ENCODE measurements at places on chromosomes 5 and 9.

- DNase-seq: no peak
These were observed 138.1 kb downstream of the BAAT start for GRCh38 chr9:101246691-101247090.

DNA sequence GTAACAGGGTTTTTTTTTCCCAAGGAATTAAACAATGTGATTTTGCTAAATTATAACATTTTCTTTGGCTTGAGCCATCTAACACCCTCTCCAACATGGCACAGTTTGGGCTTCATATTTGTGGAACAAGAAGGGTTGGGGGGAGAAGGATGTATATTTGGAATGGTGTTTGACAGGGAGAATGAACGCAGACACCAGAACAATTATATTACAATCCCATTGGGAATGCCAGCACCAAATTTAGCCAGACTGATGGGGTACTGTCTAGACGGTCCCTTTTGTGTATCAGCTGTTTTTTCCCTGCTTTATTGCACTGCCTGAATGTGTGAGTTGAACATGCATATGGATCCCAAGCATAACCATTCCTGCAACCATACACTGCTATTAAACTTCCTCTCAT is 130.9 kb upstream of the TMEM161B start:
- no peak for DNase-seq

DNA sequence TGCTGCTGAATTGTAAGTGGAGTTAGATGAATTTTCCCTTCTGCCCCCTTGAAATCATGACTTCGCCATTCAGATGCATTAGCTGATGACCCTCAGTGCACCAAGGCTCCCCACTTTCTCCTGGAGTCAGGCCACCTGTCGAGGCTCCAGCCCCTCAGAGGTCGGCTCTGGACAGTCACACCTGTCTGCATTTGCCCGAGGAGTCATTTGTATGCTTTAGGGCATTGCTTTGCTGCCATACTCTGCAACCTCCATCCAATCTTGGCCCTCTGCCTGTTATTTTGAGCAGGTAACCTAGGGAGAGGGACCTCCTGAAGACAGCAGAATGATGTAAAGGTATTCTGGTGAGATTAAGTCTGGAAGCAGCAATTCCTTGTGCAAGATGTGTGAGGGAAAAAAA is 144.8 kb downstream of the MACROH2A1 start:
- no peak for DNase-seq

- no peak for DNase-seq
These were observed 283.9 kb upstream of the TNC start for GRCh38 chr9:115401756-115402327.

- DNase-seq: no peak
These were observed 124.8 kb downstream of the HSD17B3 start for GRCh38 chr9:96177005-96177718.

GRCh38 chr9:2216591-2216990 is 201.4 kb downstream of the SMARCA2 start:
- DNase-seq: no peak

- no peak for DNase-seq
These were observed 15.9 kb downstream of the P4HA2 start for GRCh38 chr5:132211787-132212186.

DNA sequence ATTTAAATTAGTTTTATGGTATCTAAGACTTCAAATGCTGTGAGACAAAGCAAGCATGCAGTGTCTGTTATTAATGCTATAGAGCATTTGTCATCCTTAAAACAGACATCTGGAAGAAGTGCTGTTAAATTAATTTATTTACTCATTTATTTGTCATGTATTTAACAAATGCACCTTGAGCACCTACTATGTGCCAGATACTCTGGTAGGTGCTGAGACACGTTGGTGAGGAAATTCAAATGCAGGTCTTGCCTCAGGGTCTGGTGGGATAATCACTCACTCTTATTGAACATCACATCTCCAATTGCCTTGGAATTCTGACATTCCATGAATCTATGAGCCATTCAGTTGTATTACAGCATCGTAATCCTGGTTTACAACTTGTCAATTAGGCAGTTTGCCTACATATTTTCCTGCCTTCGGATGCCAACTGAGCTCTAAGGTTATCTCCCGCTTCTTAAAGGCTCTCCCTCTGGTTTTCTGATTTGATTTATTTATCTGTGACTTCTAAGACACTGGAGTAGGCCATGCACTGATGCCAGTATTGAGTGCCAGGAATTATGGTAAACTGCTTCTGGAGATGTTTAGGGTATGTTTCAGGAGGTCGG is 56.0 kb upstream of the RPS23 start:
- DNase-seq: no peak

DNA sequence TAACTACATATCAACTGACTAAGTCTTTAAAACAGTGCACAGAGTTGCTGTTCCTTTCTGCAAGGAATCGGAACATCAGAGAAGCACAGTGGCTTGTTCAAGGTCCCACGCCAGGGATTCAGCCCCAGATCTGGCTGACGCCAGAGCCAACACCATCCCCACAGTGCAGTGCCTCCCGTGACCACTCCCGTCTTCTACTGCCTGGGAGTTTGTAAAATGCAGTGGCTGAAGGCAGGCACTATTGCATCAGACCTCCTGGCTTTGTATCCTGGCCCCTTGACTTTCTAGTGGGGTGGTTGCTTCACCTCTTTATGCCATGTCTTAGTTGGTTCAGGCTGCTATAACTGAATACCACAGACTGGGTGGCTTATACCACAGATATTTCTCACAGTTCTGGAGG is 131.0 kb downstream of the NSG2 start:
- DNase-seq: no peak

DNA sequence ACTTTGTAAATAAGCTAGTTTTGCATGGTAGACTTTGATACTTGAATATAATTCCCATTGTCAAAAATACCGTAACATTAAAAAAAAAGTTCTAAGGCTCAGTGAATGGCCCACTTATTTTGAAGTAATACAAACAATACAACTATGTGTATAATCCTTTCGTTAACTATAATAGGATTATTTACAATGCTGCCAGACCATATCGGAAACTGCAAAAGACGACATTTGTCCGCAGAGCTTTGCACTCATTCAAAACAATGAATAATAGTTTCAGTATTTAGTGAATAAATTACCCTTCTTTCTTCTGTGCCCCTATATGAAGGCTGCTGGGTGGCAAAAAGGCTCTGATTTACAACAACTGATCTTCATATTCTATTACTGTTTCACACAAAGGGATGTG is 121.8 kb downstream of the DROSHA start:
- DNase-seq: no peak

- no peak for DNase-seq
These were observed 66.2 kb downstream of the MPDZ start for GRCh38 chr9:13213337-13213736.

DNA sequence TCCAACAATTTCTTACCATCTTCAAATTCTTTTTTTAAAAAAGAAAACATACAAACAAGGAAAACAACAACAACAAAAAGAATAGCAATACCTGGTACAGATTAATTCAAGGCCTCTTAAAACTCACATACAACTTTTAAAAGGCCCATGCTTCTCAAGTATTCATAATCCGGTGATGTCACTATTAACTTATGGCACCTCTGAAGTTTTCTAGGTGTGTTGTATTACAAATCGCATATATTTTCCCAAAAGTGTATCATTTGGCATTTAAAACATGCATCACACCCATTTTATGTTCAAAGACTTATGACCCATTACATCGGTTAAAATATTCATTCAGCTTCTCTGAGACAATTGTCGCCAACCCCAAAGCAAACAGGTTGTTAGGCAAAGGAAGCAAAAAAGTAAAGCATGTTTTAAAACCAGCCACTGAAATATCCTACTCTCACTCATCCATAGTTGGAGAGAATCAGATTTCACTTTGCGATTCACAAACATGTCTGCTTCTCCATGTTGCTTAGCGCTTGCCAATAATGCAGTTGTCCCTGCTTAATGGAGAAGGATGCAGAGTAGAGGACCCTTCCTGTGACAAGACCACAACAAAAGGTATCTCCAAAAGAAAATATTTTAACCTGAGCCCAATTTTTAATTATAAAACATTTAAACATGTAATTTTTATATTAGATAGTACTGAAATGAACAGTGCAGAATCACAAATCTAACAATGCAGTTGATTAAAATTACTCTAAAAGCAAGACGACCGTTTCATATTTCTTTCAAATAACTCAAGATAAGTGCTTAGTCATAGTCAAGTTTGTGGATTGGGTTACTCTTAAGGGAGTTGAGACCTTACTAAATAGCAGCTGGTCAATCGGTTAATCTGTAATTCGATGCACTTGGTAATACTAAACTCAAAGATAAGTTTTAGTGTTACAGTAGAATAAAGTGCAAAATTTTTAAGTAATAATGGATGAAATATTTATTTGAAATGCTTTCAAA is 1.6 kb downstream of the SKP1 start:
- DNase-seq: no peak

DNA sequence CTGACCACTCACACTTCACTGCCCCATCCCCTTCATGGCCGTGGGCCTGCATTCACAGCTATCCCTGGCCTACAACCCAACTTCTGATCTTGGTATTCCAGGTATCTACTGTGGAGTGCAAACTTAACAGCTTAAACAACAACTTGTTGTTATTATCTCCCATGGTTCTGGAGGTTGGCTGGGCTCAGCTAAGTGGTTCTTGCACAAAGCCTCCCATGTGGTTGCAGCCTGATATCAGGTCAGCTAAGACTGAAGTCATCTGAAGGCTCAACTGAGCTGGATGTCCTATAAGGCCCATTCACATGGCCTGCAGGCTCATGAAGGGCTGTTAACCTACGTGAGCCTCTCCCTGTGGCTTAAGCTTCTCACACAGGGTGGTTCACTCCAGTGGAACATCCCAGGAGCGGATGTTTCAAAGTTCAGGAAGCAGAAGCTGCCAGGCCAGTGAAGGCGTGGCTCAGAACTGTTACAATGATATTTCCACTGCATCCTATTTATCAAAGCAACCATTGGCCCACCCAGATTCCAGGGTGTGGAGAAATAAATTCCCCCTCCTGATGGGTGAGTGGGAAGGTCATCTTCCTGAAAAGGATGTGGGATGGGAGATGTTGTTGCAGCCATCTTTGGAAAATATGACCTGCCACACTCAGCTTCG is 30.0 kb upstream of the TRIO start:
- no peak for DNase-seq

DNA sequence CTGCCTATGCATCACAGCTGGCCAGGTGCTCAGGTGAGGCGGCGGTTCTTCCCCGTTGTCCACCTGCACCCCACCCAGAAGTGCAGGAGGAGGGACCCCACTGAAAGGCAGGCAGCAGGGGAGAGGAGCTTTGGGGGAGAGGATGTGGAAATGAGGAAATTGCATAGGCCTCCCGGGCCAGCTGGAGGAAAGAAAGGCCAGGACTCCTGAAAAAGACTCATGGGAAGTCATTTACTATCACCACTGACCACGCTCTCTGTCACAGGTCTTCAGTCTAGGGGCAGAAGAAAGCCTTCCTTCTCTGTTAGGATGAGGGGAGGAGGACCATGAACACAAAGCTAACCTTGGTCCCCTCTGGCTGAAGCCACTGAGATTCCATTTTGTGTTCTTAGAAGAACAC is 28.1 kb downstream of the KCNMB1 start:
- DNase-seq: no peak

DNA sequence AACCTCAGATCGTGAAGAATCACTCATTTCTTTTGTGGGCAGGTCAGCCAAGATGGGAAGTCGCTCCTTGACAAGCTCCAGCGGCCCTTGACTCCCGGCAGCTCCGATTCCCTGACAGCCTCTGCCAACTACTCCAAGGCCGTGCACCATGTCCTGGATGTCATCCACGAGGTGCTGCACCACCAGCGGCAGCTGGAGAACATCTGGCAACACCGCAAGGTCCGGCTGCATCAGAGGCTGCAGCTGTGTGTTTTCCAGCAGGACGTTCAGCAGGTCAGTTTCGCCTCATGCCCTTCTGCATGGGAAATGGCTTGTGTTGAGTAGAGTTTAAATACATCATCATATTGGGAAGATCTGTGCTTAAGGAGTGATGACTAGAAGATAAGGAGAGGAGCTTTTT is 173.3 kb downstream of the TRIO start:
- no peak for DNase-seq

DNA sequence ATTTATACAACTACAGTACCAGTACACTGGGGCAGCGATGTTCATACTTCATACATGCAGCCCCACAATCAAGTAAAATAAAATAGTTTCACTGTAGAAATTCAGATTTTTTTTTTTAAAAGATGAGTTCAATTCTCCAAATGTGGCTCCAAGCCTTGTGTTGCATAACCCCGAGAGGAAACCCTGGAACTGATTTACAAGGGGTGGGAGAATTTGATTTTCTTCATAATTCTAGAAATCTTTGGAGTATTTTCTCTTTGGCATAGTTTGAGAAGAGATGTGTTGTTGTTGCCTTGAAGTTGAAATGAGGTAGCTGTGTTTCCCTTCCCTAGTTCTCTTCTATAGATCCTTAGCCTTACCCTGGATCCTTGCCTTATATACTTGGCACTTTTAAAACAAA is 3.1 kb downstream of the RHOBTB3 start:
- DNase-seq: no peak

DNA sequence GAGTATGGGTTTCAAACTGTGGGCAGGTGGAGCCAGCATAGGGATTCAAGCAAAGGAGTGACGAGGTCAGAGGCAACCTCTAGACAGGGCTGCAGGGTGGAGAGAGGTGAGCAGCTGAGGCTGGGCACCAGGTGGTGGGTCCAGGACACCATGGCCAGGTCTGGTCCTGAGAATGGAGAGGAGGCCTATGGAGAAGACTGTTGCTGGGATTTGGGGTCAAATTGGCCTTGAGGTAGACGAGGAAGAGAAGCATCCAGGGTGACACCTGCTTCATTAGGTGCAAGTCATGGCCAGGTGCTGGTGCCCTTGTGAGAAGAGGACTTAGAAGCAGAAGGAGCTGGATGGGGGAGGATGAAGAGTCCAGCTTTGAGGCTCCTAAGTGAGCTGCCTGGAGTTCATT is 99.6 kb downstream of the NSG2 start:
- DNase-seq: no peak

DNA sequence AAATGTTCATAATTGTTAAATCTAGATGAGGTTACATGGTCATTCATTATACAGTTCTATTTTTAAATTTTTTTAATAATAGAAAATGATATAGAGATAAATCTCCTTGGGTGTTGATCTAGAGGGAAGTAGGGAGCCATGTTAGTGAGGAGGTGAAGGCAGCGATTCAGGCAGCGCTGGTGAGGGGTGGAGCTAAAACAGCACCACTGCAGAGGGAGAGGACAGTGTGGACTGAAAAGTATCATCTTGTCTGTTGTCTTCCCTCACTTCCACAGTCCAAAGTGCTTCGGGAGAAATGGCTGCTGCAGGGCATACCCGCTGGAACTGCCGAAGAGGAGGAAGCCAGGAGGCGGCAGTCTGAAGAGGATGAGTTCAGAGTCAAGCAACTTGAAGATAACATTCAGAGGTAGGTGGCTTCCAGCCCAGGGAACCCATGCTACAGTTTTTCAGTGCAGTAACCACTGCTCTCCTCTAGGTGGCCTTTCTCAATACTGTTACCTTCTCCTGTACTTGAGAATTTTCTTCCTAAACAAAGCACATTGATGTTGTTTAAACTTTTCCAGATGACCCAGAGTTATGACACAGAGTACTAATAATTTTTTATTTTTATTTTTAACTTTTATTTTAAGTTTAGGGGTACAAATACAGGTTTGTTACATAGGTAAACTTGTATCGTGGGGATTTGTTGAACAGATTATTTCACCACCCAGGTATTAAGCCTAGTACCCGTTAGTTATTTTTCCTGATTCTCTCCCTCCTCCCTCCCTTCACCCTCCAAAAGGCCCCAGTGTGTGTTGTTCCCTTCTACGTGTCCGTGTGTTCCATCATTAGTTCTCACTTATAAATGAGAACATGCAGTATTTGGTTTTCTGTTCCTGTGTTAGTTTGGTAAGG is 100.5 kb downstream of the PALM2AKAP2 start:
- no peak for DNase-seq

GRCh38 chr5:175629261-175629660 is 28.6 kb upstream of the HRH2 start:
- no peak for DNase-seq
